Hippocampal formation (tissue), 2 donors: ENCODE measurements at places on chromosomes 11 and 22.

DNA sequence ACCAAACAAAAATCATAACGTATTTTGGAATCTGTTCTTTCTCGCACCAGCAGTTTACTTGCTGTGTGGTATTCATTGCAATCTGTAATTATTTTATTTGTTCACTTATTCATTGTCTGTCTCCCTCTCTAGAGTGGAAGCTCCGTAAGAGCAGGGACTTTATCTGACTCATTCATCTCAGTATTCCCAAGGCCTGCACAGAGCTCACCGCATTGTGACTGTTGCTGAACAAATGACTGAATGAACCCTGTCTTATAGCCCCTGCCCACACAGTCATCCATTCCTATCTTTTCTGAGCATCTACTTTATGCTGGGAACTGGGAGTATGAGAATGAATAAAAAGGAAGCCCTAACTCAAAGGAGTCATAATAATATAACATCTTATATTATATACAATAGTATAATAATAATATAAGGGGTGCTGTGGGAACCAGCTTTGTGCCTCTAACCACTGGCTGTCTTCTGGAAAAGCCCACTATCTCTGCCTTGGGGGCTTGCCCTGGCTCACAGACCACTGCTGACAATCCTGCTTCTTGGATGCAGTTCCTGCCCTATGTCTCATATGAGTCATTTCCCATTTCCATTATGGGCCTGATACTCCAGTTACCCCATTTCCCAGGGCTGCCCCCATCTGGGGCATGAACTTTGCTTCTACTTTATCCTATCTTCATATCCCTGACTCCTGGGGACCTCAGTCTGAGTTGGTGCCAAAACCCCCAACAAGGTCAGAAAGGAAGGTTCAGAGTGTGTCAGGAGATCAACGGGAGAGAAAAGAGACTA lies 11.0 kb downstream of the XRRA1 start:
- DNase-seq: no peak

DNA sequence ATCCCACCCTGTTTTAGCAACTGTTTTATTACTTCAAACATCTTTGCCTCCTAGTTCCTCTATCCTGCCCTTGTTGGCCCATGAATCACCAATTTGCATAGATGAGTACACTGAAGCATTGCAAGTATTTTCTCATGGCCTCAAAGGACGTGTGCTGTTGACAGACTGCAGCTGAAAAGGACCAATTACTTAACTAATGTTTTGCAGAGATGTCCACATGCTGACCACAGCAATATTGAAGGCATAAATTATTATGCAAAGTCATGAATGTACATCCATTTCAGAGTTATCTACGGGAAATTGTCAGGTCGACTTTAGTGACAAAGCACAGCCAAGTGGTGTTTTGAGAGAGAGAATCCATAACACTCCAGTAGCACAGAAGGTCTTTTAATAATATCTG lies 64.8 kb downstream of the CADM1 start:
- DNase-seq: no peak

GRCh38 chr22:39543095-39543494 lies 10.5 kb upstream of the RPS19BP1 start:
- no peak for DNase-seq

GRCh38 chr11:116691771-116692177 lies 81.0 kb downstream of the BUD13 start:
- DNase-seq: peak; percentile 44

DNA sequence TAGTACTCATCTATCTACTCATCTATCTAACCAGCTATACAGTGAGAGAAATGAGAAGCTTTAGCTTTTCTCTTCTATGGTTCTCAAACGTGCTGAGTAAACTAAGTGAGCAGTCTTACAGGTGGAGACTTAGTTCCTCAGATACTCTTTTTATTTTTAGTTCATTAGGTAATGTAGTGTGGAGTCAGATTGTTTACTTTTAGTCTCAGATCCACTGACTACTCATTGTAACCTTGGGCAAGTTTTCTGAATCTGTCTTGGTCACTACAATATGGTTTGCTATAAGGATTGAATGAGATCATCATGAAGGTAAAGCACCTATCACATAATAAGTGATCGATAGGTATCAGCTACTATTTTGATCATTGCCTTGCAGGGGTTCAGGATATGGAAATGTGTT lies 160.1 kb downstream of the RAB38 start:
- no peak for DNase-seq

GRCh38 chr22:27086080-27087044 lies 429.0 kb downstream of the MIAT start:
- DNase-seq: no peak

- DNase-seq: no peak
These were observed 1.1 kb downstream of the TIMM10B start for GRCh38 chr11:6482441-6482840.
